Thoracic aorta (tissue), 2 donors: ENCODE measurements at places on chromosomes 16 and 17.

GRCh38 chr17:81494626-81495377 lies 17.8 kb downstream of the ACTG1 start:
- no peak overlapping the region for H3K4me3 ChIP-seq
- no peaks in the 10 kb centered on the region for H3K36me3 ChIP-seq
- H3K27me3 ChIP-seq: no peaks in the 10 kb centered on the region
- no peak for DNase-seq
- peaks cover 8% of the 10 kb centered on the region for H3K4me1 ChIP-seq

- no peaks in the 10 kb centered on the region for H3K36me3 ChIP-seq
- H3K4me1 ChIP-seq: no peaks in the 10 kb centered on the region
- DNase-seq: no peak
- no peak overlapping the region for H3K27ac ChIP-seq
- H3K27me3 ChIP-seq: no peaks in the 10 kb centered on the region
Measured at GRCh38 chr17:13957636-13958035, 111.7 kb upstream of the COX10 start.

- peak overlapping the region; percentile 37 for H3K27ac ChIP-seq
- H3K4me1 ChIP-seq: peaks cover 36% of the 10 kb centered on the region
- no peak overlapping the region for H3K4me3 ChIP-seq
- no peak for DNase-seq
- no peaks in the 10 kb centered on the region for H3K27me3 ChIP-seq
- H3K36me3 ChIP-seq: no peaks in the 10 kb centered on the region
Measured at GRCh38 chr17:21174186-21174585, 39.8 kb downstream of the TMEM11 start.

DNA sequence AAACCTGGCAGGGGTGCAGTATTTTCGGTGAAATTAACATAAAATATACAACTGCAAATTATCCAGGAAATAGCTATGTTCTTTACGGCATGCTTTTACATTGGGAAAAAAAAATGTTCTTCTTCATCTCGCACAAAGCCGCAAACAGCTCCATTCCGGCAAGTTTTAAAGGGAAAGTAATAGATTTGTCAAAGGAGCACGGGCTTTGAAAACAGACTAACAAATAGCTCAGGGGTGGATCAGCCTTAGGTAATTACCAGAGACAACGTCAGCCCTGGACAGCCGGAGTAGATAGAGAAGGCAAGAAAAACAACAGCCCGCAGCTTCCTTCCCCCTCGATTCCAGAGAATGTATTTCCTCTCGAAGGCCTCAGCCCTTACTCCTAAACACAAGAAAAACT lies 222.5 kb downstream of the C16orf78 start:
- DNase-seq: no peak
- H3K4me1 ChIP-seq: peaks cover 11% of the 10 kb centered on the region
- no peaks in the 10 kb centered on the region for H3K27me3 ChIP-seq
- H3K27ac ChIP-seq: no peak overlapping the region
- no peaks in the 10 kb centered on the region for H3K36me3 ChIP-seq

GRCh38 chr17:10314329-10314728 lies 58.5 kb downstream of the MYH13 start:
- no peak overlapping the region for H3K27ac ChIP-seq
- no peak for DNase-seq
- H3K36me3 ChIP-seq: no peaks in the 10 kb centered on the region
- no peaks in the 10 kb centered on the region for H3K4me1 ChIP-seq

GRCh38 chr17:39165178-39165840 lies 652 bp downstream of the ARL5C start:
- H3K27ac ChIP-seq: no peak overlapping the region
- no peak for DNase-seq
- H3K4me3 ChIP-seq: peak overlapping the region; percentile 71

DNA sequence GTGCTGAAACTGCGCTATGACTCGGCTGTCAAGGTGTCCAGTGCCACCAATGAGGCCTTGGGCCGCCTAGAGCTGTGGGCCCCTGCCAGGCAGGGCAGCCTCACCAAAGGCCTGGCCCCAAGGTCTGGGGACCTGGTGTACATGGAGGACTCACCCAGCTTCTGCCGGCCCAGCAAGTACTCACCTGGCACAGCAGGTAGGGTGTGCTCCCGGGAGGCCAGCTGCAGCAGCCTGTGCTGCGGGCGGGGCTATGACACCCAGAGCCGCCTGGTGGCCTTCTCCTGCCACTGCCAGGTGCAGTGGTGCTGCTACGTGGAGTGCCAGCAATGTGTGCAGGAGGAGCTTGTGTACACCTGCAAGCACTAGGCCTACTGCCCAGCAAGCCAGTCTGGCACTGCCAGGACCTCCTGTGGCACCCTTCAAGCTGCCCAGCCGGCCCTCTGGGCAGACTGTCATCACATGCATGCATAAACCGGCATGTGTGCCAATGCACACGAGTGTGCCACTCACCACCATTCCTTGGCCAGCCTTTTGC lies 25.0 kb downstream of the WNT9B start:
- no peak overlapping the region for H3K4me3 ChIP-seq
- no peak for DNase-seq
- no peak overlapping the region for H3K27ac ChIP-seq
- no peaks in the 10 kb centered on the region for H3K27me3 ChIP-seq

DNA sequence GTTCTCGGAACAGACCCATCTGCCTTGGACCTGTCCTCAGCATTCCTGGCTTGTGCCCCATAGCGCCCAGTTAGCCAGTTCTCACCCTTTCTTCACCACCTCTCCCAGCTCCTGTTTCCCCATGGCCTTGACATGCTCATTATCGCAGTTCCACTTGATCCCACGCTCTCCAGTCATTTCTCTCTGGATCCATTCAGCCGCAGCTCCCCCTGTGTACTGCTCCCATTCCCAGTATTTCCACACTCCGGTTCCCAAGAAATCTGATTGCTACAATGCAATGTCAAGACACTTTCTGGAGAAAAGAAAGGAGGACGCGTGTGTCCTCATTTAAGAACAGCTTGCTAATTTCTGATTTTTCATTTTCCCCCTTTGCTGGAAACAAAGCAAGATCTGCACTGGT lies 55.4 kb downstream of the TMEM186 start:
- DNase-seq: no peak
- no peaks in the 10 kb centered on the region for H3K4me1 ChIP-seq
- H3K4me3 ChIP-seq: no peak overlapping the region

- DNase-seq: no peak
- H3K4me1 ChIP-seq: no peaks in the 10 kb centered on the region
- H3K27me3 ChIP-seq: no peaks in the 10 kb centered on the region
- no peak overlapping the region for H3K4me3 ChIP-seq
- H3K27ac ChIP-seq: no peak overlapping the region
- H3K36me3 ChIP-seq: no peaks in the 10 kb centered on the region
Measured at GRCh38 chr17:70323269-70323668, 153.9 kb downstream of the KCNJ2 start.

DNA sequence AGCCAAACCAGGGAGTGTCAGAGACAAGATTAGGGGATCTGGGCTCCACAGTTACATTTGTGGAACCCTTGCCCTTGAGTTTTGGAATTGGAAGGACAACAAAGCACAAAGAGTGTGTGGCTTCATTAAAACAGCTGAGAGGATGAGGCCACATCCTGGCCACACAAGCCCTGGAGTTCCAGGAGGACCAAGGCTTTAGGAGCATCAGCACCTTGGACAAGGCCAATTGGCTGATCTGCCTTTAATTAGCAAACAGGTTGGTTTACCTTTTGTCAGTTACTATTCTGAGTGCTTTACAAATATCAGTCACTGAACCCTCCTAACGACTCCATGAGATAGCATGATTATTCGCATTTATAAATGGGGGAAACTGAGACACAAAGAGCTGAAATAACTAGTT lies 54.7 kb downstream of the SLC6A2 start:
- no peak overlapping the region for H3K4me3 ChIP-seq
- H3K27me3 ChIP-seq: no peaks in the 10 kb centered on the region
- H3K4me1 ChIP-seq: no peaks in the 10 kb centered on the region
- no peak for DNase-seq

DNA sequence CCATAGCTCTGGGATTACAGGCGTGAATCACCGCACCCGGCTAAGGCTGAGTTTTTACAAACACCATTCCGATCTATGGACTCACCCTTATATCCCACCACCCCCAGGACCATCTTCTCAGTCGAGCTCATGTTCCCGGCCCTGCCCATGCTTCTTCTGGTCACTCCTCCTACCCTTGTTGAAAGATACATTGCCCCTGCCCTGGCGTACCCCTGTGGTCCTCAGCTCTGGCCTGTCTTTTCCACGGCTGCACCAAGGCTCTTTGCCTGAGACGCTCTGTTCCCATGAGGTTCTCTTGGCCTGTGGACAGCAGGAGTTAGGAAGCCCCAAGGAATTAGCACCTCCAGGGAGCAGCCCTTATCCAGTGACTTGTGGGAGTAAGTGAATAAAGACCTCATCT lies 379.4 kb upstream of the TNRC6C start:
- peaks cover under 1% of the 10 kb centered on the region for H3K4me1 ChIP-seq
- no peak overlapping the region for H3K27ac ChIP-seq
- H3K36me3 ChIP-seq: no peaks in the 10 kb centered on the region
- H3K27me3 ChIP-seq: no peaks in the 10 kb centered on the region

GRCh38 chr17:79340333-79341221 lies 266.0 kb downstream of the ENGASE start:
- H3K4me3 ChIP-seq: no peak overlapping the region
- H3K36me3 ChIP-seq: no peaks in the 10 kb centered on the region
- H3K4me1 ChIP-seq: no peaks in the 10 kb centered on the region
- no peak overlapping the region for H3K27ac ChIP-seq
- no peak for DNase-seq

GRCh38 chr16:87331241-87331801 lies 14.1 kb upstream of the C16orf95 start:
- no peak overlapping the region for H3K4me3 ChIP-seq
- DNase-seq: no peak
- peaks cover 7% of the 10 kb centered on the region for H3K4me1 ChIP-seq
- no peaks in the 10 kb centered on the region for H3K27me3 ChIP-seq
- H3K36me3 ChIP-seq: peaks cover 53% of the 10 kb centered on the region

DNA sequence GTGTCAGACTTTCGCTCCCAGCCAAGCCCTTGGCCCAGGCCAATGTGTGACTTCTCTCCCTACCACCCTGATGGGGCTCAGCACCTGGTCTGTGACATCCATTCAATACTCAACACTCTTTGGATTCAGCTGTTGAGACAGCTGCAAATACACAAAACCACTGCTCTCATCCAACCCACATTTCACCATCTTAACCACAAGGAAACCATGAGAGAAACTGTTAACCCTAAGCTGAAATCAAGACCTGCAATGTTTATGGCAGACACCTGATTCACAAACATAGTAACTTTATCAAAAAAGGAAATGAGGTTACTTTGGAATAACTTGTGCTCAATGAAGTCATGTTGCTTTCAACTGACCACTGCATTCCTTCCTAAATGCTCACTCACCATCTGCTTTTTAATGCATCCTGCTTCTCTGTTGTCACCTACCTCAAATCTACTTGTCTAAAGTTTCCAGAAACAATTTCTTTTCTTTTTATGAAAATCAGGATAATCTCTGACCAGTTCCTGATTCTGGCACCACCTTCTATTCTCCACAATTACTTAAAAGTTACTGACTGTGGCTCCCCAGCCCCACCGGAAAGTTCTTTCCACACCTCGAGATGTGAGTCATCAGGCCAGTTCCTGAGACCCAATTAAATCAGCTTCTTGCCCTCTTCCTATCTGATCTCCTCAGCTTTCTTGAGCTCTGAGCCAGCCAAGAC lies 88.2 kb downstream of the NOG start:
- H3K36me3 ChIP-seq: no peaks in the 10 kb centered on the region
- H3K4me3 ChIP-seq: no peak overlapping the region
- H3K27ac ChIP-seq: no peak overlapping the region
- peaks cover 8% of the 10 kb centered on the region for H3K4me1 ChIP-seq
- no peak for DNase-seq
- no peaks in the 10 kb centered on the region for H3K27me3 ChIP-seq

- no peak overlapping the region for H3K4me3 ChIP-seq
- no peaks in the 10 kb centered on the region for H3K27me3 ChIP-seq
- peaks cover 5% of the 10 kb centered on the region for H3K4me1 ChIP-seq
- no peaks in the 10 kb centered on the region for H3K36me3 ChIP-seq
- H3K27ac ChIP-seq: no peak overlapping the region
Measured at GRCh38 chr17:18144855-18145254, 36.3 kb downstream of the MYO15A start.

DNA sequence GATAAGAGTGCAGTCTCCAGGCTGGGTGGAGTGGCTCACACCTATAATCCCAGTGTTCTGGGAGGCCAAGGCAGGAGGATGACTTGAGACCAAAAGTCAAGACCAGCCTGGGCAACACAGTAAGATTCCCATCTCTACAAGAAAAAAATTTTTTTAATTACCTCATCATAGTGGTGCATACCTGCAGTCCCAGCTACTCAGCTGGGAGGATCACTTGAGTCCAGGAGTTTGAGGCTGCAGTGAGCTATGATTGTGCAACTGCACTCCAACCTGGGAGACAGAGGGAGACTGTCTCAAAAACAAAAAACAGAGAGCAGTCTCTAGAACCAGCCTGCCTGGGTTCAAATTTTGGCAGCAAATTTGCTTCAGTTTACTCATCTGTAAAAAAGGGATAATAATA lies 45.2 kb downstream of the WDR59 start:
- H3K4me1 ChIP-seq: no peaks in the 10 kb centered on the region
- no peak for DNase-seq
- H3K27ac ChIP-seq: no peak overlapping the region
- no peaks in the 10 kb centered on the region for H3K27me3 ChIP-seq
- peaks cover 29% of the 10 kb centered on the region for H3K36me3 ChIP-seq

GRCh38 chr16:291539-291938 lies 8.6 kb downstream of the PDIA2 start:
- peaks cover 33% of the 10 kb centered on the region for H3K36me3 ChIP-seq
- no peaks in the 10 kb centered on the region for H3K4me1 ChIP-seq
- H3K4me3 ChIP-seq: no peak overlapping the region
- H3K27me3 ChIP-seq: no peaks in the 10 kb centered on the region

DNA sequence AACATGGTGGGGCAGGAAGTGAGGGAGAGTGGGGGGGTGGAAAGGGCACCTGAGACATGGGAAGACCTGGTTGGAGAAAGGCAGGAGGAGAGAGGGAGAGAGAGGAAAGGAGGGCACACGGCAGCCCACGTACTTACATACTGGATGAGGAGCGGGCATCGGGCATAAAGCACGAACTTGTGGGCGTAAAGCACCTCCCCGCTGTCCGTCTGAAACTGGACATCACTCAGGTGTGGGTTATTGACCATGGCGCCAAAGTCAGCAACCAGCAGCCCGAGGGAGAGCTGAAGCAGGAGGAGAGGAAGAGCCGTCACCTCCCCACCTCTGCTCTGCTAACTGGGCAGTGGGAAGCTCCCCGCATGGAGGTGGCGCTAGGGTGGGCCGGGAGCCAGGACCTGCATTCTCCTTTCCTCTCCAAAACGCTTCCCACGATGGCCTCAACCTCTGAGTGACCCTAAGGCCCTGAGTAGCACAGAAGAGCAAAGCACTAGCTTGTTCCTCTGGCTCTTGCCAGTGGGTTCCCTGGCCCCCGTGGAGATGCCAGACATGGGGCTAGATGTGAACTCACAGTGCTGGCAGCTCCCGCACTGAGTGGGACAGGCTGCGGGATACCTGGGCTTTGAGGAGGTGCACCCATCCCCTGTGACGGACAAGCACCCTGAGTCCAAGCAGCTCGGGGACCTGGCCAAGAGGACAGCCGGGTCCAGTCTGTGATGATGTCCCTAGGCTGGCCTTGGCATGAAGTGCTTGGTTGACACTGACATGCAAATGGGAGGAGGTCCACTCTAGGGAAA lies 16.9 kb downstream of the SLX4 start:
- H3K4me3 ChIP-seq: no peak overlapping the region
- H3K36me3 ChIP-seq: peaks cover 7% of the 10 kb centered on the region
- H3K4me1 ChIP-seq: no peaks in the 10 kb centered on the region
- H3K27me3 ChIP-seq: no peaks in the 10 kb centered on the region
